ENCODE measurements at places on chromosomes 5 and 9.

DNA sequence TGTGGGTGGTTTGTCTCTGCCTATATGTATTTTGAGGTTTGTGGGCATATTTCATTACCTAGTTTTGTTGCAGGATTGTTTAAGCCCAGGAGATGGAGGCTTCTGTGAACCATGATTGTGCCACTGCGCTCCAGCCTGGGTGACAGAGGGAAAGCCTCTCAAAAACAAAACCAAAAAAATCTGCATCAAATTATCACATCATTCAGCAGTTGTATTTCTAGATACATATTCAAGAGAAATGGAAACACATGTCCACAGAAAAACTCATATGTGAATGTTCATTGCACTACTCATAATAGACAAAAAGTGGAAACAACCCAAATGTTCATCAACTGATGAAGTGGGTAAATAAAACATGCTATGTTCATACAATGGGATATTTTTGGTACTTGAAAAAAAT is 29.9 kb downstream of the HSPA4 start:
- DNase-seq = no peak

DNA sequence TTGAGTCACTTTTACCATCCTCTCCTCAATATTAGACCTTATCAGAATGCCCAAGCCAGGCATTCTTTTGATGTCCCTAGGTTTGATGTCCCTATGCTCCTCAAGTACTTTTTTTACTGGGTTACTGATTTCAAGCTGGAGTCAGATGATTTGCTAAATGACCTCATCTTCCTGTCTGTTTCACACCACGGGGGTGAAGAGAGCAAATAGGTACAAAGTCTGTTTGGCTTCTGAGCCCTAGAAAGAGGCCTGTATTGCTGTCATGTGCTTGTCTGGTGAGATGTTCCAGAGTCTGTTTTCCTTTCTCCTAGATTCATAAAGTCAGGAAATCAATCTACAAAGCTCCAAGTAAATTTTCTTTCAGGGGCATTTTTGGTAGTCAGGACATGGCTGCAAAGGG is 12.7 kb upstream of the DAB2 start:
- no peak for DNase-seq

GRCh38 chr9:12185856-12186255 is 507.3 kb upstream of the TYRP1 start:
- no peak for DNase-seq

DNA sequence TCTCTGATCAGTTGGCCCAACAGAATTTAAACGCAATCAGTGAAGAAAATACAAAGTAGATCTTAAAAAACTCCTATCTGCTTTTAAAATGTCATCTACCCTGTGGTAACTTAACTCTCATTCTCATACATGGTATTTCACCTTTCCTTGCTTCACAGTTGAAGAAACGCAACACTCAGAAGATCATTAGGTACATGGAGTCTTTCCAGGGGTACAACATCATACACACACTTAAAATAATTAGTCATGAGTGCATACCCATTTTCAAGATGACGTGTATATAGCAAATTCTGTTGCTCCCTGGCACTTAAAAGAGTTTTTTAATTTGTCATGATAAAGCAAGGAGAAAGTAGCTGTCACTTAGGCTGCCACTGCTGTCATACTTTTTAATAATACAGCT is 259.9 kb downstream of the BNC2 start:
- DNase-seq = no peak

- no peak for DNase-seq
Observed at GRCh38 chr5:112973904-112974303, 2.7 kb upstream of the DCP2 start.

DNA sequence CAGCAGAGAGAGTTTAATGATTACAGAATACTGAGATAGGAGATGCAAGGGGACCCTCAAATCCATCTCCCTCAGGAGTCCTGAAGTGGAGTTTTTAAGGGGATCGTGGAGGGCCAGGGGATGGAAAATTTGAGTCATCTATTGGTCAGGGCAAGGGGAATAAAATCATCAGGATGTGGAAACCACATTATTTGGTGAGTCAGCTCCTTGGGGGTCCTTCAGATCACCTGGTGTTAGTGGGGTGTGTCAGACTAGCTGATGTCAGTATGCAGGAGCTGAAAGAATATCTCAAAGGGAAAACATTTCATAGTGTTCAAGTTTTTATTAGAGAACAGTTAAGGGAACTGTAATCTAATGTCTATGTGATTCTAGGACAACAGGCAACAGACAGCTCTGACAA is 183.0 kb upstream of the FTMT start:
- no peak for DNase-seq

- DNase-seq = no peak
Observed at GRCh38 chr9:129494113-129494789, 126.7 kb downstream of the C9orf50 start.

DNA sequence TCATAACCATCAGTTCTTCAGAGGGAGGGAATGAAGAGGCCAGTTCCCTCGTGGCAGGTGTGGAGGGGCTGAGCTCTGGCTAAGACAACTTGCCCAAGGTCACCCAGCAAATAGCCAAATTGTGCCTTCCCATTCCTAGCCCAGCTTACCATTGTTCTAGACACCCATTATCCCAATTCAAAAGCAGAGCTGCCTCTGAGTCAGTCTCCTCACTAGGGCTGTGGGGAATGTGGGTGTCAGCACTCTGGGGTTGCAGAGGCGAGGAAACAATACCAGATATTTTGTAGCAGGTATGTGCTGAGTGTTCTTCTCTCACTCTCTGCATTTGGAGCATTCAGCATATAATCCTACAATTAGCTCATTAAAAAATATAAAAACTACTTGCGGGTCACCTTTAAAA is 270.8 kb downstream of the PSAT1 start:
- DNase-seq = no peak

DNA sequence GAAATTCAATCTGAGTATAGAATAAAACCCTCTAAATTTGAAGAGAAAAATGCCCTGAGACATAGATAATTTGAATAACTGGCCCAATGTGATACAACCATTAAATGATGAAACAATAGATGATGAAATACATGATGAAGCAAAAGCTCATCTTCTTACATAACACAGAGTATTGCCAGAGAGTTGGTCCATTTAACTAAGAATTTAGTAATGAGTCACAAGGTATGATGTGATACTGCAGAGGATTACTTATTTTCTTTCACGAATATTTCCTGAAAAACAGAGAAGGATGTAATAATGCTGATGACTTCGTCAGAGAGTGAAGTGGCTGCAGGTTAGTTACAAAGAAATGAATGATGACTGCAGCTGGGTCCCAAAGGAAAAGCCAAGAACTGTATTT is 379.3 kb downstream of the CDH12 start:
- DNase-seq = no peak

- DNase-seq = no peak
Observed at GRCh38 chr5:153513156-153513555, 22.7 kb downstream of the GRIA1 start.

- no peak for DNase-seq
Observed at GRCh38 chr5:110377943-110378342, 348.5 kb downstream of the TMEM232 start.

Data from midbrain (tissue), 1 donor.